ENCODE measurements at places on chromosomes 1 and 21.

DNA sequence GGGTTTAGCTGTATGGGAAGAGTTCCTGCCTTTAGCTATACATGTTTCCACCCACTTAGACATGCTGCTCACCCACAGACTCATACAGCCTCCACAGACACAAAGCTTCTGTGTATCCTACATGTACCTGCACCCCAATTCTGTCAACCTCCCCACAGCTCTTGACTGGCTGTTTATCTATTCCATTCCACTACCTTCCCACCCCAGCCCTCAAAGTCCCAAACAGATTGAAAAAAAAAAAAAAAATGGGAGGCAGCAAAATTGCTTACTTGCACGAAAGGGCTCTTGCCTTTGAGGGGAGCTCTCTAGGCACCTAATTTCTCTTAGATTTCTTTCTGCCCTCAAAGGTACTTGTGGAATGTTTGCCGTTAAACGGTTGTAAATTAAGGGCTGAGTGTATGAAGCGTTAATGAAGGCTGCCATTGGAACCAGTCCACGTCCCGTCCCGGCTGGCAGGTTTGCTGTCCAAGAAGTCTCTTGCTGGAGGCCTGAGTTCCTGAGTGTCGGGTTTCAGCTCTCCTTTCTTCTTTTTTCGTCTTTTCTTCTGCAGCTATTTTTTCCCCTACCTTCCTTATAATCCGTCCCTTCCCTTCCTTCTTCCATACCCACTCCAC, 43.6 kb downstream of the PBX1 start:
- peak; percentile 29 for DNase-seq

- DNase-seq = no peak
Observed at GRCh38 chr1:89735479-89735878, 85.4 kb upstream of the LRRC8D start.

DNA sequence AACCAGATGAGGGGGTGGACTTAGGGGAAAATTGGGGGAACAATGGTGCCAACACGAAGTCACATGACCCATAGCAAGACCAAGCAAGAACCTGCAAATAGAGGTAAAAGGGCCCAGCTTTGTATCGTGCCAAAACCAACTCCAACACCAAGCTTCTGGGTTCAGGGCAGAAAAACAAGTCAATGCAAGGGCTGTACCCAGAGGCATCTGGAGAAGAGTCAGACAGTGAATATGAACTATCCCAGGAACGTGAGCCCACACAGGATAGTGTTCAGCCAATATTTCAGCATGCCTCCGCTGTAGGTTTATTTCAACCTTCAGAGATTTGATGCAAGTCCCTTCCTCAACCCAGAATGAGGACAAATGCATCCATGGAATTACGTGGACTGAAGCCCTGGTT, 15.0 kb upstream of the ZMYM6 start:
- DNase-seq = no peak

DNA sequence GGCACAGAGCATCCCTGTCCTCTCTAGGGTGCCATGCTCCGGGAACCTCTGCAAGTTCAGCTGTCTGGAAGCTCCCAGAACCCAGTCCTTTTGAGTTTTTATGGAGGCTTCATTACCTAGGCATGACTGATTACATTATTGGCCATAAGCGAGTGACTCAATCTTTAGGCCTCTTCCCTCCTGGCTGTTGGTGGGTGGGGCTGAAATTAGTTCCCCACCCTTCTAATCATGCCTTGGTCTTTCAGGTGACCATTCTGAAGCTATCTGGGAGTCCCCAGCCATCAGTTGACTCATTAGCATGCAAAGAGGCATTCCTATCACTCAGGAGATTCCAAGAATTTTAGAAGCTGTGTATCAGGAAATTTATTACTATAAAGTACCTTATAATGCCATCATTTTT, 46.6 kb downstream of the WLS start:
- peak; percentile 30 for DNase-seq

- DNase-seq = peak; percentile 90
Observed at GRCh38 chr1:216723274-216723780, at the start of gene ESRRG. TSS of gene ESRRG (minus strand) at chr1:216723429. CDS start at chr1:216723299, 130 bp downstream.

DNA sequence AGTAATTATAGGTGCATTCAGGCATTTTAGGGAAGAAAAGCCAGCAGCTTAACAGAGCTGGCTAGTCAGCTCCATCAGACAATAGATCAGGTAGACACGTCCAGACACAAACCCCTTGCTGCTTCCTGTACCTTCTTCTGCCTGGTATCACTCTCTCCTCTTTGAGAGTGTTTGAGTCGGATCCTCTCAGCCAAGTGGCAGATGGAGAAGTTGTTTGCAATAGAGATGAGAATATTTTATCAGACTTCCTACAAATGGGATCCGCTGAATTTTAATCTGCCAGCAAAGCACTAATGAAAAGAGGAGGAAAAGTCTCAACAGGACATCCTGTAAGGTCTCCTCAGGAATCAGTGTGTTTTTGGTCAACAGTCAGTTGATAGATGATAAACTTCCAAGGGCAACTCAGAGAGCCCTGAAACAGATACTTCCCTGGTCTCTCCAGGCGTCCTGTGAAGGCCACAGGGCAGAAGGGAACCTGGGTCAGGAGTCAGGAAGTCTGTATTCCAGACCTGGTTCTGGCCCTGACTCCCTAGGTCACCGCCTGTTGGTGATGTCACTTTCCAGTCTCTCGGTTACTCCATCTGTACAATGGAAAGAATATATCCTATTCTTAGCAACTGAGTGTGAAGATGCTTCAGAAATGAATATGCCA, 62.1 kb upstream of the PROX1 start:
- no peak for DNase-seq

DNA sequence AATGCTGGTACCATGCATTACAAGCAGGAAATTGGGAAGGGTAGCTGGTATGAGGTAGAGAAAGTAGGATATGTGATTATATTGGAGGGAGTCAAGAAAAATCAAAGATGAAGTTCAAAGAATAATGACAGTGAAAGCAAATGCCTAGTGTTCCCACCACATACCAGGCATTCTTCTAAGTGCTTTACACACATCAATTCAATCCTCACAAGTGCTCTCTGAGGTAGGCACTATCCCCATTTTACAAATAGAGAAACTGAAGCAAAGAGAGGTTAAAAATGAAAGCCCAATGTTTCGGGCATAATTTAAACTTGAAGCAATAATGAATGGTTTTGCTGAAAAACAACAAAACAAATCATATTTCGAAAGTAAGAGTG, 40.1 kb upstream of the MCOLN3 start:
- DNase-seq = no peak

DNA sequence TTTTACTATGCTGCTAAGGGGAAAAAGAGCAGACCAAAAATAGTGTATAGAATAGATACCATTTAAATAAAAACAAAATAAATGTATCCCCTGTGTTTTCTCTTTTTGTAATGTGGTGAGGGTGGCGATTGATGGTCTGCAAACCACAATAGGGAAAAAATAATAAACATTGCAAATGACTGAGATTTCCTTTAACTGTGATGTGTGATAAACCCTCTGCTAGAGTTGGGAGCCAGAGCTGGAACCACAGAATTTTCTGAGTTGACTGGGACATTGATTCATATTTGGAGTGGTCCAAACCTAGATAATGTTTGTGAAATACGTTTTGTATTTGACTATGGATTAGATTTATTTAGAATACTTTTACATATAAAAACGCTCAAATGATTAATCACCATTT, 70.6 kb upstream of the PTGFR start:
- DNase-seq = no peak

- no peak for DNase-seq
Observed at GRCh38 chr1:43509007-43509739, 21.5 kb upstream of the PTPRF start.

DNA sequence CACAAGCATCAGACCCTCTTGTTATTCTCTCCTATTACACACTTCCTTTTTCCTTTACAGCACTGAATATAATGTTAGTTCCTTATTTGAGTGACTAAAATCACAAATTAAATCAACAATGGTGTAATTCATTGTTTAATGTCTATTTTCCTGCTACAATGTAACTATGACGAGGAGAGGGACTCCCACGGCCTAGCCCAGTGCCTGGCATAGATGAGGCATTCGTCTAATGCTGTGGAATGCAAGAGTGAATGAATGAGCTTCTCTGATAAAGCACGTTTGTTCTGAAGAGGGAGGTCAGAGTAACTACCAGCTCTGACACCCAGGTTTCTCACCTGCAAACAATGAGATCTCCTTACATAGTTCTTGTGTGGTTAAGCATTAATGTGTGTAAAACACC, 479.4 kb downstream of the OMA1 start:
- DNase-seq = no peak

DNA sequence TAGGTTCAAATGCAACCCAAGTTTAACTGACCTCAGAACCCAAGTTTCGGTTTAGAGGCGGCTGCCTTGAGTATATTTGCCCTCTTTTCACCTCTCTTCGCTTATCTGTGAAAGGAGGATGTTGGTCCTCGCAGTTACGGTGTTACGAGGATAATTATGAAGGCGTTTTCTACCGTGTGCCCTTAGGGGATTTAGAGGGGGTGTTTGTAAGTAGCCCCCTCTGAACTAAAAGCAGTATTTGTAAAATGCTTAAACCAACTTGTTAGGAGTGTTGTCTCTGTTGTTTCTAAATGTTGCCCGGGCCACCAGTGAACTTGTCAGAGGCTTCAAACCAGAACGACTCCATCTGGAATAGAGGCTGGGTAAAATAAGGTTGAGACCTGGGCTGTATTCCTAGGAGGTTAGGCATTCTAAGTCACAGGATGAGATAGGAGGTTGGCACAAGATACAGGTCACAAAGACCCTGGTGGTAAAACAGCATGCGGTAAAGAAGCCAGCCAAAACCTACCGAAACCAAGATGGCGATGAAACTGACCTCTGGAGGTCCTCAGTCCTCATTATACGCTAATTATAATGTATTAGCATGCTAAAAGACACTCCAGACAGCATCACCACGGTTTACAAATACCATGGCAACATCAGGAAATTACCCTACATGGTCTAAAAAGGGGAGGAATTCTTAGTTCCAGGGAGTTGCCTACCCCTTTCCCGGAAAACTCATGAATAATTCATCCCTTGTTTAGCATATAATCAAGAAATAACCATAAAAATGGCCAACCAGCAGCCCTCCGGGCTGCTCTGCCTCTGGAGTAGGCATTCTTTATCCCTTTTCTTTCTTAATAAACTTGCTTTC, 1.0 kb upstream of the PSRC1 start:
- DNase-seq = no peak

DNA sequence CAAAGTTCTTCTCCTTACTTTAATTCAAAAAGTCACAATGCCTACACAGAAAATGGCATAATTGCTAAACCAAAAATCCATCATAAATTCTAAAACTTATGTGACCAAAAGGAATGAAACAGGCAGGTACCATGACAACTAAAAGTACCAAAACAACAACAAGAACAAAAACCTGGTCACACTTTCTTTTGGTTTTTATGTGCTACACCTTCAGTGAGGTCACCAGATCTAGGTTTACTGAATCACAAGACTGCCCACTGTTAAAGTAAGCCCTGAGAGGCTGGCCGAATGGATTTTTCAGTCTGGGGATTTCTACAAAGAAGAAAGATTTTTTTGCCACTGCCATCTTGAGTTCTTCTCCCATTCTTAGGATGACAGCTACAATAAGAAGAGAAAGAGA, 583.0 kb upstream of the PKN2 start:
- DNase-seq = no peak

DNA sequence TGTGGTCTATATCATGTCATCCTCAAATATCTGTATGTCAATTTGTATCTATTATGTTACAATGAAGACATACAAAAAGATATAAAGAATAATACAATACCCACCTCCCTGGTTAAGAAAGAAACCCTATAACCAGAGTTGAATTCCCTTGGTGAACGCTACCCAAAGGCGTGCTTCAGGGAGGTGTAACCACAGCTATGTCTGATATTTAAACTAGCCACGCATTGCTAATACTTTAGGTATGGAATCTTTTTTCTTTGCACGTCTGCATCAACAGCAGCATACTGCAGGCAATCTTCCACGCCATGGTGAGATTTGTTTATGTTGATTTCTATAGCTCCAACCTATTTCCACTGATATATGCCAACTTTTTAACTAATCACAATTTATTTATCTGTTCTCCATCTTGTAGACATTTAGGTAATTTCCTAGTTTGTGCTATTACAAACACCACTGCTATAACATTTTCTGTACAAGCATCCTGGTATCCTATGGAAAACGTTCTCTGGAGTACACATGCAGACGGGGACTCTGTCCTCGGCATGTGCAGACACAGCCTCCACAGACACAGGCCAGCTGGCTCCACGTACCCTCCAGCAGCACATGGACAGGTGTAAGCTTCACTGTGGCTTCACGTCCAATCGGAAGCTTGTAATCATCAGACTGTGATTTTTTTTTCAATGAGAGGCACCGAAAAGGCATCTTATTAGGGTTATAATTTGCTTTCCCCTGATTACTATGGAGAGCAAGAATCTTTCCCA, 58.5 kb downstream of the HSF2BP start:
- DNase-seq = peak; percentile 85

GRCh38 chr1:207500306-207500705, 4.3 kb downstream of the CR1 start:
- no peak for DNase-seq

DNA sequence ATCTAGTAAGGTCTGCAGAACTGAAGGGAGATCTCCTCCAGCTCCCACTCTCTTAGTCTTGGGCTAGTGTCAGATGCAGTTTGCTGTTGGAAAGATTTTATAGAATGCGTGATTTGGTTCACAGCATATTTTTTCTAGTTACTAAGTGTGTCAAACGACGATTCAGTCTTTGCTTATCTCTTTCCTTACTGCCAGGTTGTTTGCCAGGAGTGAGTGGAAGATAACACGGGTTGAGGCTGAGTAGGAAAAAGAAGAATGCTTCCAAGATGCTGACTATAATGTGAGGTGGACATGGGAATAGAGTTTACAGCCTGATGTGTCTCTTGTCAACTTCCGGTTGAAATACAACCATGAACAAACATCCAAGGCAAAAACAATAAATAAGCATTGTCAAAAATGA, 141.4 kb downstream of the GDAP2 start:
- DNase-seq = no peak

DNA sequence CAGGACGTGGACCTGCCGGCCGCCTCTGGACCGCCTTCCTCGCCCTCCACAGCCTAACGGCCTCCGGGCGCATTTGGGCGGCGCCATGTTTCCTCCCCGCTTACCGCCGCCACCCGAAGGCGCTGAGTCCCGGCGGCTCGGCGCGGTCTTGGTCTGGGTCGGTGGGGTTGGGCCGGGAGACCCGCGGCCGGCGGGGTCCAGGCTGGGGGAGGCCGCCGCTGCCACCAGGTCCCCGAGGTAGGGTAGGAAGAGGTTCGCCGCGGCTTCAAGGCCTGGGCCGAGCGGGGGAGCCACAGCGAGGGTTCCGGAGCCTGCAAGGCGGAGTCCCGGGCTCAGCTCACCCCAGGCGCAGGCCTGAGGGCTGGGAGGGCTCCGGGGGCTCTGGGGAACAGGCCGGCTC, 5.5 kb downstream of the OR2C3 start:
- DNase-seq = no peak

- DNase-seq = no peak
Observed at GRCh38 chr1:92850019-92850418, 18.2 kb downstream of the RPL5 start.
